ENCODE measurements at places on chromosomes 12 and 14.

- peak; percentile 59 for DNase-seq
Observed at GRCh38 chr14:69637503-69638031, 26.2 kb downstream of the SUSD6 start.

GRCh38 chr12:64237382-64237781 lies 15.3 kb upstream of the KICS2 start:
- DNase-seq: no peak

- no peak for DNase-seq
Observed at GRCh38 chr12:105262461-105263184, 26.6 kb upstream of the APPL2 start.

- no peak for DNase-seq
Observed at GRCh38 chr12:65926119-65926908, 102.0 kb downstream of the HMGA2 start.

DNA sequence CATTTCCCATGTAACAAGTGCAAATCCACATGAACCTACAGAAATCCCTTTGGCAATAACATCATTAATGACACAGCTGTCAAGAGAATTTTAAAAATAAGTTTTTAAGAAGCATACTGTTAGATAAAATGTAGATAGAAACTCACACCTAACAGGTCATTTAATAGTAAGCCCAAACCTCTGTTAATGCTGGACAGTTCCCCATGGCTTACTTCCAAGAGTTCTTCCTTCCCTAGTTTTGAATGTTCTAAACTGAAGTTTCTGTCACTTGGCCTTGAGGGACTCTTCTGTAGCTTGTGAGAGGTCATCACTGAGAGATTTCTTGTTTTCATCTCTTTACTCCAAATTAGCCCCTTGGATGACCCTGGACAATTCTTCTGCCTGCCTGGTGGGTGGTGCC lies 22.7 kb downstream of the OTX2 start:
- no peak for DNase-seq

GRCh38 chr12:22974865-22975264 lies 349.9 kb downstream of the ETNK1 start:
- DNase-seq: no peak

DNA sequence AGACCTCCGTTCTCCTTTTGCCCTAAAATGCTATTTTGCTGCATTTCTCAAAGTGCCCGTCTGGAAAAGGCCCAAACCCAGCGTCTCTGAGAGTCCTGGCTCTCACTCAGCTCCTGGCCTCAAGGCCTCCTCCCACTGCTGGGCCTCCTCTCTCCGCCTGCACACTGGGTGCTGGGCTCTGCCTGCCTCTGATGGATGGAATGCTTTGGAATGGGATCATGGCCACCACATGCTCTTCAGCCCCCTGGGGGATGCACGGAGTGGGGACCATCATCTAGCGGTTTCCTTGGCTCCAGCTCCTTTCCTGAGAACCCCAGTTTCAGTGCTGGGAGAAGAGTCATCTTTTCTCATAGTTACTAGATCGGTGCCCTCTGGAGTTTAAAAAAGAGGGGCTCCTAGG lies 65.2 kb downstream of the KDM2B start:
- DNase-seq: no peak

GRCh38 chr12:58509116-58509885 lies 411.0 kb downstream of the LRIG3 start:
- DNase-seq: no peak

DNA sequence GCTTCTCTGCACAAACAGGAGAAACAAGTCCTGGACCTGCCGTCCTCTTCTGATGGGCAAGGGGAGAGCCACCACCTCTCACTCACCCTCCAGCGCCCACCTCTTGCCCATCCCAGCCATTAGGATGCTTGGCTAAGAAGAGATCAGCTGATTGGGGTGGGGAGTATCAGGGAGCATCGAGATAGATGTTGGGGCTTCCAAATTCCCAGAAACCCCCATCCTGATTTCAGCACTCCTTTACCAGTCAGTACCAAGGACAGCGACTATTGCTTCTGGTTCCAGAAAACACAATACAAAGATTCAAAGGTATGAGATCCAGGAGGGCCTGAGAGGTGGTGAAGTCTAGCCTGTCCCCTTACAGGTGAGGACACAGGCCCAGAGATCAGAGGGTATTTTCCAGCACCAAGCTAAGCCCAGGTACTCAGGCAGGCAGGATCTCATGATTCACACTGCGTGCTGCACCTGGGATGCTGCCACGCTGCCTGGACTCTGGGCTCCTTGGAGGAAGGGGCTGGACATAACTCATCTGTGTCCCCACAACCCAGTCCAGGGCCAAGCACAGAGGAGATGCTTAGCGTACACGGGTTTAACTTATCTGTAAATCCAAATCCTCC lies 76.6 kb downstream of the TUNAR start:
- peak; percentile 53 for DNase-seq

- no peak for DNase-seq
Observed at GRCh38 chr12:53481939-53482586, 17.2 kb downstream of the MAP3K12 start.

DNA sequence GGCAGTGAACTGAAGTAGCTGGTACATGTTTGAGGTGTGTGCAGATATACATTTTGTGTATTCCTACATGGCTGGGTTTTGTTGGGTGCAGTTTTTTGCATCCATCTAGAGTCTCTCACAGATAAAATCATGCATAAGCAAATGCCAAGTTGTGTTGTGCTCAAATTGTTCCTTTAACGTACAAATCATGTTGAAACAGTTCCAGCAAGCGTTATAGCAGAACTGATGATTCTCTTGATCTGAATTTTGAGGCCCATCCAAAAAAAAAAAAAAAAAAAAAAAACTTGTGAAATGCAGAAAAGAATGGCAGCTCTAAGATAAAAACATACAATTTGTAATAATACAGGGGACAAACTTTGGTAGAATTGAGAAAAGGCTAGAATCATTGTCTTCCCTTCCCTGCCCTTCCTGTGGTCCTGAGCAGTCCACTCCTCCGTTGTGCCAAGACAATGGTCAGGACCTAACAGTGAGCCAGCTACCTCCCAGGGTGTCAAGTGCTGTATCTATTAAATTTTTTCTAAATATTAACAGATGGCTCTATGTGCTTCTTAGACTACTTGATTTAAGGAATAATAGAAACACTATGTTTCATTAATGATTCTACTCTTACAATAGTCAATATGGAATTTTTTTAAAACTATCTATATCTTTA lies 122.1 kb downstream of the PLEKHA5 start:
- no peak for DNase-seq

DNA sequence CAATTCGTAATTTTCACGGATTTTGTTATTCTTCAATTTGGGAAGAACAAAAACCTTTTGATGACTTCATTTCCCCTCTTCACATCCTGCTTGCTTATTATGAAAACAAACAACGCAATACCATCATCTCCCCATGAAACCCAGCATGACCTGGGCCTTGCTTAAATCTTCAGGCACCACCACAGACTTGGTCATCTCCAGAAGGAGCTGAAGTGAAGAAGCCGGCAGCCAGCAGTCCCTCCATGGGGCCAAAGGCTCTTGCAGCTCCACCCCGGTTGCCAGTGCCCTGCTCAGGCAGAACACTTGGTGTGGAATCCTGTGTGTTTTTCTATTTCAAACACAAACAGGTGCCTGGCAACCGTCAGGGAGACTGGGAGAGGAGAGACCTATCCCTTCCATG lies 982.9 kb upstream of the TMEM132C start:
- DNase-seq: no peak

DNA sequence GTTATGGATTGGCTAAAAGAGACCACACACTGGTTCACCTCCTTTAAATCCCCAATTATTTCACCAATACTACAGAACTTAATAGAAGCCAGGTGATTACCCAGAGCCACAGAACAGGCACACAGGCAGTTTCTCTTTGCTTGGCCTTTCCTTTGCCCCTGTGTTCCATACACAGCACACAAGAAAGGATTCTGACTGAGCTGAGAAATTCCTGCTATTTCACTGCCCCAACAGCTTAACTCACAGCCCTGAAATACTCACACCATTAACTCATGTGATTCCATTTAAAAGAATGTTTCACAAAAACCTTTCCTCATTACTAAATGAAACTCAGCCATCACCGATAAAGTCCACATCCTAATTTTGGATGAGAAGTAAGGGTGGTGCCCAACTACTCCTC lies 133.6 kb downstream of the MED13L start:
- no peak for DNase-seq

DNA sequence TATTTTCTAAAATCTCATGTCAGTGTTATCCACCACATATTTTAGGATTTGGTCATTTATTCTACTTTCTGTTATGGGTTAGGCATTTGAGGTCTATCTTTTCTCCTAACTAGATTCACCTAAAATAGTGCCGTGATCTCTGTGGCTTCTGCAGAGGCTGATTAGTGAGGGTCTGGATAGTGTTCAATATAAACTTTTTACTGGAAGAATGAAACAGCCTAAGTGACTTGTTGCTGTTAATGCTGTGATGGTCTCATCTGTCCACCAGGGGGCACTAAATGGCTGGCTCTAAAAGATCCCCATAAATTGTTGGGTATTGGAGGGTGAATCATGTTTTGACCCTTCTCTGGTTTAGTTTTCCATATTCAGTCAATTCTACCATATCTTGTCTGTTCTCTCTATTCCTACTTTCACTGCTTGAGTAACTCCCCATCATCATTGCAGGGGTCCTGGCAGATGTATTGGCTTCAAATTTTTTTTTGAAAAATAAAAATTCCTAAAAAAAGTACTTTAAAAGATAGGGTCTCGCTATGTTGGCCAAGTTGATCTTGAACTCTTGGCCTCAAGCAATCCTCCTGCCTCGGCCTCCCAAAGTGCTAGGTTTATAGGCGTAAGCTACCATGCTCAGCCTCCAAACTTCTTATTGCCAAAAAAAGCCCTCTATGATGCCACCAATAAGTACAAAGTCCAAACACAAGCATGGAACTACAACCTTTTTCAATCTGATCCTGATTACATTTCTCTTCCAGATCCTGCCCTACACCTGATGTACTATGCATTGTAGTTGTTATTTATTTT lies 6.9 kb downstream of the PABPN1 start:
- DNase-seq: peak; percentile 69

DNA sequence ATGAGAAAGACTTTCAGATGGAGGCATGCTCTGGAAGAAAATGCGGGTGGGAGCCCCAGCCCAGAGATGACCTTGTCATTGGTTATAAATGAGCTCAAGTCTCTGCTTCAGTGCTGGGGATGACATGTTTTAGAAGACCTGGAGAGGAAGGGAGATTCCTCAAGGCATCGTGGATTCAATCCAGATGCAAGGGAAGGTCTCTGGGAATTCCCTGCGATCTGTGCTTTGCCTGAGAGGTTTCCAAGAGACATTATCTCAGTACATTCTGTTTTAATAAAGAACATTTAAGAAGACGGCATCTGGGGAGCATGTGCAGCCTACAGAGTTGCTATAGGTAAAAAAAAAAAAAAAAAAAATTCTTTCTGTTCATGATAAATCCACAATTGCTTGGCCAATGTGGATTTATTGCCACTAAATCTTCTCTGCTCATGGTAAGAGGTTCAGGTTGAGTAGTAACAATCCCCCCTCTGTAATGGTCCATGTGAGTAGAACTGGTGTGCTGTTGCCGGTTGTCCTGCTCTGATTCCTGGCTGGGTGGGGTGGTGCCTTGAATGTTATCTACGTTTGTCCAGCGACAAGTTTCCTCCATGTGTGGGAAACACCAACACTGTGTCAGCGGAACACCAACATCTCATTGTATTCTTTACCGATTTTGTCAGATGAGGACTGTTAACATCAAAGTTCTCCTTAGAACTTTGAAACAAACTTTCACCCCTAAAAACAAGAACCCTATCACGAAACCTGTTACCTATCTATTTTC lies 230.0 kb downstream of the MSRB3 start:
- DNase-seq: peak; percentile 24

DNA sequence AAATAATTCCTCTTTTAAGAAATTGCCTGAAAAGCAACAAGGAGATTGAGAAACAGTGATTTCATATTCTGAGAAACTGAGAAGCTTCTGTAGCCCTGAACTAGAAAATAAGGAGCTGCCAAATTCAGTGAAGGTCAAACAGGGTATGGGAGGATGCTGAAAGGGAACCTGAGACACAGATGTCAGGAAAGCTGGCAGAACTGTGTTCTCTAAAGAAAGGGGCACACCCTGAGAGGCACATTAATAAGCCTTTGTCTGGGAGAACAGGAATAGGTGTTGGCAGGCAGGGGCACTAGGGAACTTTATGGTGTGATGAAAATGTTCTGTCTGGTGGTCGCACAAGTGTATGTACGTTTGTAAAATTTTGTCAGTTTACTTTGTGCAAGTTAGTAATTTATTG lies 29.6 kb downstream of the VRK1 start:
- DNase-seq: no peak

DNA sequence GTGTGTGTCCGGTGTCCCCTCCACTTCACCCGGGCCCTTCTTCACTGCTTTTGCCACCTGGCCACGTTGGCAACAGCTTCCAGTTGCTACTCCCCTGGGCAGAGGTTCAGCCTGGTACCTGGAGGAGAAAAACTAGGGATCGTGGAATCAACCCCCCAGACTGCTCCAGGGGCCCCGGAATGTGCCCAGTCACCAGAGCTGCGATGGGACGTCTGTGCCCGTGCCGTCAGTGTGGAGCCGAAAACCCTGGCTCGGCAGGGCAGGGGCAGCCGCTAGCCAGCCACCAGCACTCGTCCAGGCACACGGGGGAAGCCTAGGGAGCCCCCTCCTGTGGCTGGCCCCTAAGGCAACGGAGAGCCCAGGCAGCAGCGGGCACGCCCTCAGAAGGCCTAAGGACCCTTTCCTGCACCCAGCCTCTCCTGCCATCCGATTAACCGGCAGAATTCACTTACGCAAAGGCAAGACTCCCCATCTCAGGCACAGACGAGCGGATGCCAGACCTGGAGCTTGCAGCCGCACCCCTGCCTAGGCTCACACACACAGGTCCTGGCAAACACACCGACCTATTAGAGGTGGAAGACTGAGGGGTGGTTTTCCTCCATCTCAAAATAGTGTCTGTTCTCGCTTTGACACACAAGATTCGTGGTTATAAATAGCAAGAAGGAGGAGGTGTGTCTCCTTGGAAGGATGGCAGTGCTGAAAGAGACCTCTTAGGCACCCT lies 62.6 kb downstream of the FBXL14 start:
- no peak for DNase-seq

- DNase-seq: no peak
Observed at GRCh38 chr12:18975933-18976332, 153.6 kb upstream of the PLEKHA5 start.

DNA sequence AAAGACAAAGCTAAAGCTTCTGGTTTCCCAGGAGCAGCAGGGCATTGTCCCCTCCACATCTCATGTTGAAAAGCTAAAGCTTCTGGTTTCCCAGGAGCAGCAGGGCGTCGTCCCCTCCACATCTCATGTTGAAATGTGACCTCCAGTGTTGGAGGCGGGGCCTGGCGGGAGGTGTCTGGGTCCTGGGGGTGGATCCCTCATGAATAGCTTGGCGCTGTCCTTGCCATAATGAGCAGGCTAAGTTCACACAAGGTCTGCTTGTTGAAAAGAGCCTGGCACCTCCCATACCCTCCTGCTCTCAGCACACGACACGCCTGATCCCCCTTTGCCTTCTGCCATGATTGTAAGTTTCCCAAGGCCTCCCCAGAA lies 123.7 kb downstream of the PIWIL1 start:
- no peak for DNase-seq

Measured in ecto neural progenitor cell (in vitro differentiated cells).